H1 (cell line): ENCODE measurements at places on chromosomes 5 and 9.

GRCh38 chr5:91187032-91187431 is 196.1 kb downstream of the ARRDC3 start:
- H3K27ac ChIP-seq, result no peak overlapping the region
- no peak for DNase-seq
- no peak overlapping the region for H3K4me3 ChIP-seq
- H3K27me3 ChIP-seq, result no peaks in the 10 kb centered on the region
- H3K36me3 ChIP-seq, result no peaks in the 10 kb centered on the region
- H3K4me1 ChIP-seq, result peaks cover 4% of the 10 kb centered on the region; the same call in 1 of the 2 replicates

DNA sequence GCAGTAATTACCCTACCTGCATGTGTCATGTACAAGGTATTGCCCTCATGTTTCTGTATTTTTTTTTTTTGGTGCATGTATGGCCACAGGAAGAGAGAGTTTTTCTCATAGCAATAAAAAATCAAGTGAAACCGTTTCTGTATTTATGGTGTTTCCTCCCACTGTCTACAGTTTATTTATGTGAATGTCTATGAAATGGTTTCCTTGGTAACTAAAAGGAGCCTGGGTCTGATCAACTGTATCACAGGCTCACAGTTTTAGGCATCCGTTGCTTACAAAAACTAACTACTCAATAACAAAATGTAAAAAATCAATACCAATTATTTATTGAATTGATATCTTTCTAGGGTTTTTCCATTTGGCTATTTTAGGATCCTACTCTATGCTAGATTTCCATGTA is 464.4 kb downstream of the TAF11L14 start:
- H3K36me3 ChIP-seq, result no peaks in the 10 kb centered on the region
- H3K27ac ChIP-seq, result no peak overlapping the region
- DNase-seq, result no peak
- no peak overlapping the region for H3K4me3 ChIP-seq
- no peaks in the 10 kb centered on the region for H3K4me1 ChIP-seq

- no peaks in the 10 kb centered on the region for H3K27me3 ChIP-seq
- H3K4me1 ChIP-seq, result no peaks in the 10 kb centered on the region
- no peak overlapping the region for H3K4me3 ChIP-seq
- no peaks in the 10 kb centered on the region for H3K36me3 ChIP-seq
- no peak overlapping the region for H3K27ac ChIP-seq
Measured at GRCh38 chr9:92392690-92393089, 11.7 kb downstream of the OGN start.

GRCh38 chr5:133582971-133583370 is 29.4 kb downstream of the FSTL4 start:
- peak overlapping the region; percentile 30; the same call in 1 of the 2 replicates for H3K4me3 ChIP-seq
- H3K27ac ChIP-seq, result no peak overlapping the region

- no peaks in the 10 kb centered on the region for H3K27me3 ChIP-seq
- H3K4me3 ChIP-seq, result no peak overlapping the region
- H3K4me1 ChIP-seq, result peaks cover 5% of the 10 kb centered on the region
- H3K36me3 ChIP-seq, result no peaks in the 10 kb centered on the region
- no peak for DNase-seq
Measured at GRCh38 chr9:114400219-114400618, 12.4 kb upstream of the AKNA start.

GRCh38 chr5:173981185-173981761 is 7.7 kb upstream of the C5orf47 start:
- DNase-seq, result no peak
- H3K4me3 ChIP-seq, result no peak overlapping the region
- H3K36me3 ChIP-seq, result no peaks in the 10 kb centered on the region
- no peaks in the 10 kb centered on the region for H3K27me3 ChIP-seq

- no peak for DNase-seq
- no peak overlapping the region for H3K4me3 ChIP-seq
- no peak overlapping the region for H3K27ac ChIP-seq
- no peaks in the 10 kb centered on the region for H3K4me1 ChIP-seq
- no peaks in the 10 kb centered on the region for H3K27me3 ChIP-seq
Measured at GRCh38 chr5:114223866-114224265, 138.0 kb upstream of the KCNN2 start.

GRCh38 chr9:19409401-19410194 is 789 bp downstream of the ACER2 start:
- H3K27ac ChIP-seq, result no peak overlapping the region; the same call in 1 of the 2 replicates
- peaks cover 2% of the 10 kb centered on the region for H3K4me1 ChIP-seq
- DNase-seq, result no peak
- H3K4me3 ChIP-seq, result peak overlapping the region; percentile 80

GRCh38 chr5:14218897-14219573 is 75.9 kb downstream of the TRIO start:
- peaks cover 25% of the 10 kb centered on the region for H3K4me1 ChIP-seq
- DNase-seq, result no peak
- H3K36me3 ChIP-seq, result no peaks in the 10 kb centered on the region; the same call in 1 of the 2 replicates
- no peak overlapping the region for H3K27ac ChIP-seq
- no peaks in the 10 kb centered on the region for H3K27me3 ChIP-seq

DNA sequence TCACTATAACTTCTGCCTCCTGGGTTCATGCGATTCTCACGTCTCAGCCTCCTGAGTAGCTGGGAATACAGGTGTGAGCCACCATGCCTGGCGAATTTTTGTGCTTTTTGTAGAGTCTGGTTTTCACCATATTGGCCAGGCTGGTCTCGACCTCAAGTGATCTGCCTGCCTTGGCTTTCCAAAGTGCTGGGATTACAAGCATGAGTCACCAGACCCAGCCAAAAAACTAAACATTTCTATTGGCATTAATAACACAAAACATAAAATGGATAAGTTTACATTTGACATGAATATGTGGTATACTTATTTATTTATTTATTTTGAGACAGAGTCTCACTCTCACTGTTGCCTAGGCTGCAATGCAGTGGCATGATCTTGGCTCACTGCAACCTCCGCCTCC is 13.6 kb upstream of the REEP5 start:
- no peaks in the 10 kb centered on the region for H3K36me3 ChIP-seq
- no peak overlapping the region for H3K27ac ChIP-seq
- H3K27me3 ChIP-seq, result no peaks in the 10 kb centered on the region
- no peaks in the 10 kb centered on the region for H3K4me1 ChIP-seq

DNA sequence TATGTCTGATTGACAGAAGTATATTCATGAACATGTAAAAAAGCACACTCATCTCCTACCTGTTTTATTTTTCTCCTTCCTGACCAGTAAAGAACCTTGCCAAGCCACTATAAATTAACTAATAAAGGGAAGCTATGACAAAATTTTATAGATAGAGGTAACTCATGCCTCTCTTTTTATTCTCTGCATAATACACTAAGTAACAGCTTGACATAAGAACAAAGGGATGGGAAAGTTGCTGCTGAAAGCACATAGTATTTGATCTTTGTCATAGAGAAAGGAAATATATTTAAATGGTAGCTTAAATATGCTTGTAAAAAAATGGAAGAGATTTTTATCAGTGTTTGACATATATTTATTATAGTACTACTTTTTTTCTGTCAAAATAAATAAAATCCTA is 1065.7 kb upstream of the CDH9 start:
- DNase-seq, result no peak
- no peak overlapping the region for H3K27ac ChIP-seq
- H3K4me3 ChIP-seq, result no peak overlapping the region
- H3K27me3 ChIP-seq, result no peaks in the 10 kb centered on the region
- H3K4me1 ChIP-seq, result no peaks in the 10 kb centered on the region

DNA sequence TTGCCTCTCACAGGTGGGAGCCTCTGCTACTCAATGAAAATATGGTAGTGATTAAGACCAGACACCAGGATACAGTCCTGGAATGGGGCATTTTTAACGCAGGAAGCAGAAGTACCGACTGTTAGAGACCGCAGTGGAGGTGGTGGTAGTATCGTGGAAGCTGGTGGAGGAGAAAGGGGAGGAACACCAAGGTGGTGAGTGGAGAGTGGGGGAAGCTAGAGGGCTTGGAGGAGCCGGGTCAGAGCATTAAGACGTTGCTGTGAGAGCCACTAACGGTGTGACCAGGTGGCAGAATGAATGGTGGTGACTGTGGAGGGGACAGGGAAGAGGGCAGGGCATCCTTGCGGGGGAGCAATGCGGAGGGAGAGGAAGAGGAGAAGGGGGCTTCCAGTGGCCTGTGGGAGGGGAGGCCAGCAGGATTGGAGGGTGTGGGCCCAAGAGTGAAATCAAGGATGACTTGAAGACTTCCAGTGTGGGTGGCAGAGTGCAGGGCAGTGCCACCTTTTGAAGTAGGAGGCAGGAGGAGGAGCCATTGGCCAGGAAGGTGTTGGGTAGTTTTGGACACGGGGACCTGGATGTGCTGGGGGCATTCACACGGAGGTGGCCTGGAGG is 1.6 kb upstream of the UBAC1 start:
- H3K27me3 ChIP-seq, result no peaks in the 10 kb centered on the region
- no peak overlapping the region for H3K4me3 ChIP-seq
- H3K27ac ChIP-seq, result no peak overlapping the region

GRCh38 chr9:114823441-114823840 is 17.6 kb upstream of the TNFSF15 start:
- no peak overlapping the region for H3K27ac ChIP-seq
- H3K36me3 ChIP-seq, result no peaks in the 10 kb centered on the region
- no peaks in the 10 kb centered on the region for H3K27me3 ChIP-seq
- H3K4me3 ChIP-seq, result no peak overlapping the region

DNA sequence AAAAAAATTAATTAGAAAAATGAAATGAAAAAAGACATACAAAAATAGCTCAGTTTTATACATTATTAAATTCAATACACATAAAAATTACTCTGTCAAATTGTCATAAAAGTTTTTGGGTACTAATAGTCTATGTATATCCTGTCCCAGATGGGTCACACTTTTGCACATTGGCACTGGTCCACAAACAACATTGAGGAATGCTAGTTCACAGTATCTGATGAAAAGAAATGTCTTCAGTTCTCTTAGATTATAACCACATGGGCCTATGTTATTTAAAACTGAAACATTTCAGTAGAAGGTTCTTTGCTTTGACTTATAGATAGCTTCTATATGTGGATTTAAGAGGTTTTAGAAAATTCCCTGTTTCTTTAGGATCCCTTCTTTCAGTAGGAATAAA is 39.8 kb downstream of the LNPEP start:
- H3K27ac ChIP-seq, result no peak overlapping the region
- no peak for DNase-seq
- no peaks in the 10 kb centered on the region for H3K36me3 ChIP-seq

DNA sequence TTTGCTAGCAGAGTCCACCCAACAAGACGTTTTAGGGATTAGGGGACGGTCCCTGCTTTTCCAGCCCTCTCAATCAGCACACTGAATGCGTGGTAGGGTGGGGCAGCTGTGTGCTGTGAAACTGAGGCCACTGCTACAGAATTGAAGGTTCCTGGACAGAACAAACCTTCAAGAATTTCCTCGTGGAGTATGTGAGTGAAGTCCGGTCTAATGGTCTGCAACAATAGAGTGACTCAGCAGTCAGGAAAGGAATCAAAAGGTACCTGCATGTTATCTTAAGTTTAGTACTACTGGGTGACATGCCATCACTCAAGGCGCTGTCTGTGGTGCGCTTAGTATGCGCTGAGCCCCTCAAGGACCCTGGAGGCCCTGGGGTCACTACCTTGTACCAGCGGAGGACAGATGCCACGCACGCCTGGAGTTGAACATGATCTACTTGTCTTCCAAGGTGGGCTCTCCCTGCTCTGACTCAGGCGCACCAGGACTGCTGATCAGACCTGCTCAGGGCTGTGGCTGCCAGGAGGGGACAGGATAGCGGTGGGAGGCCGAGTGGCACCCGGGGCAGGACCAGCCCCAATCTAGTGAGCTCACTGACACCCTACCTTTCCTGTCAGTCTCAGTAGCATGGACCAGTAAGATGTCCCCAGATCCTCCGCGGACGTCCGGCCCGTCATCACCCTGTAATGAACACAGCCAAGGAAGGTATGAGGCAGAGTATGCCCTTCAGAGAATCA is 50.5 kb downstream of the PRRT1B start:
- H3K4me3 ChIP-seq, result no peak overlapping the region
- H3K36me3 ChIP-seq, result peaks cover 5% of the 10 kb centered on the region
- H3K27me3 ChIP-seq, result no peaks in the 10 kb centered on the region
- no peaks in the 10 kb centered on the region for H3K4me1 ChIP-seq
- DNase-seq, result no peak

DNA sequence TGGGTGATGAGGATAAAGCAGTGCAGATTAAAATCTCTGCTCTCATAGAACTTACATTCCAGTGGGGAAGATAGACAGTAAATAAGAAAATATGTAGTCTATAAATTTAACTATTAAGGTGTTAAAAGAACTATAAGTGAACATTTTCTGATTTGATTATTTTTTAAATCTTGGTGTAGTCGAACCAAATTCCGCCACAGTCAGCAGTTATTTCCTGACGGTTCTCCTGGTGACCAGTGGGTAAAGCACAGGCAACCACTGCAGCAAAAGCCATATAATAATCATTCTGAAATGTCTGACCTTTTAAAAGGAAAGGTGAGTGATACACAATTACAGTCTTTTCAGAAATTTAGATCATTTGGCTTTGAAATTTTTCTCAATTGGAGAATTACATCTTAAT is 27.2 kb downstream of the DCP2 start:
- H3K4me1 ChIP-seq, result no peaks in the 10 kb centered on the region
- no peak overlapping the region for H3K4me3 ChIP-seq
- H3K27ac ChIP-seq, result no peak overlapping the region
- no peaks in the 10 kb centered on the region for H3K27me3 ChIP-seq

DNA sequence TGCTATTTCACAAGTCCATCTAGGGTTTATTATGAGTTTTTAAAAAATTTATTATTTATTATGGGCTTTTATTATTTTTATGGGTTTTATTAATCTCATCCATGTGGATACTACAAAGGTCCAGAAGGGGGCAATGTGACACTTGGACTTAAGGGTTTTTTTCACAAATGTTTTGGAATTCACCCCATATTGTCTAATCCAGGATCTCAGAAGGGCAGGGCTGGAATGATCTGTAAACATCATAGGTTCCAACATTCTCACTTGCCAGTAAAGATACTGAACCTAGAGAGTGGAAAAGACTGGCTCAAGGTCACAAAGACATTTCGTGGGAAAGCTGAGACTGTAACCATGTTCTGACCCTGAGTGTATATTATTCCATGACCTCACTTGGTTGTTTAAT is 35.6 kb downstream of the NIM1K start:
- no peaks in the 10 kb centered on the region for H3K27me3 ChIP-seq
- no peak overlapping the region for H3K27ac ChIP-seq
- DNase-seq, result no peak
- no peaks in the 10 kb centered on the region for H3K4me1 ChIP-seq
- no peak overlapping the region for H3K4me3 ChIP-seq

- no peaks in the 10 kb centered on the region for H3K27me3 ChIP-seq
- no peak overlapping the region for H3K27ac ChIP-seq
- H3K4me1 ChIP-seq, result no peaks in the 10 kb centered on the region
Measured at GRCh38 chr9:92010705-92011536, 60.9 kb upstream of the ROR2 start.

DNA sequence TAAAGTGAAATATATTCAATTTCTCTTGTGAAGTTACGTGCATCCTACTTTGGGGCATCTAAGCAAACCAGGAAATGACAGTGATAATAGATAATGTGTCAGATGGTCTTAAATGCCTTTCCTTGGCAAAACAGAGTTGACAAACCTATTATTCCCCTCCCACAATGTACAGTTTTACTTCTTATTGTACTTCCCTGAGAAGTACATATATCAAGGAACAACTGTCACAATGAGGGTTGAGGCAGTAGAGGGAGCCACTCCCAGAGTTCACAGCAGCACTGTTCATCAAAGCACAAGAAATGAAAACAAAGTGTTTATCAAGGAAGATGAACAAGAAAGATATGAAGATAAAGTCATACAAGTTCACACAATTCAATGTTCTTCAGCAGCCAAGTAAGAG is 41.1 kb downstream of the ELAVL2 start:
- no peak overlapping the region for H3K4me3 ChIP-seq
- H3K36me3 ChIP-seq, result no peaks in the 10 kb centered on the region
